ENCODE measurements at places on chromosomes 12 and 14.

GRCh38 chr14:30669594-30669993 is 47.5 kb downstream of the SCFD1 start:
- no peak for DNase-seq

DNA sequence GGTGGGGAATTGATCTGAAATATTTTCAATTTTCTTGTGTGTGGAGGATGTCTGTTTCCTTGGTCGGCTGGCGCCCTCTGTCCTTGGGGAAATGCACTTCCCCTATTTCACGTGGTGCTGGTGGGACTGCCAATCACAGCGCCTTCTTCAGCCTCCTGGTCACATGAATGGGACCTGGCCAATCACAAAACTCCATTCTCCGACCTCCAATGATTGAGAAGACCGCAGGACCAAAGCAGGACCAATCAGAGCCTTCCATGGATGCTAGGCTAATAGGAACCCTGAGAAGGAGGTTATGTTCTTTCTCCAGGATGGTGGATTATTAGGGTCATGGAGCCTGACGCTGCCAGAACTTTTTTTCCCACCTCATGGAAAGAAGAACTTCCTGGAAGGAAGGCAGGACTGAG is 188.7 kb downstream of the TTC8 start:
- no peak for DNase-seq

- DNase-seq = no peak
Observed at GRCh38 chr14:46063872-46064271, 587.7 kb downstream of the RPL10L start.

DNA sequence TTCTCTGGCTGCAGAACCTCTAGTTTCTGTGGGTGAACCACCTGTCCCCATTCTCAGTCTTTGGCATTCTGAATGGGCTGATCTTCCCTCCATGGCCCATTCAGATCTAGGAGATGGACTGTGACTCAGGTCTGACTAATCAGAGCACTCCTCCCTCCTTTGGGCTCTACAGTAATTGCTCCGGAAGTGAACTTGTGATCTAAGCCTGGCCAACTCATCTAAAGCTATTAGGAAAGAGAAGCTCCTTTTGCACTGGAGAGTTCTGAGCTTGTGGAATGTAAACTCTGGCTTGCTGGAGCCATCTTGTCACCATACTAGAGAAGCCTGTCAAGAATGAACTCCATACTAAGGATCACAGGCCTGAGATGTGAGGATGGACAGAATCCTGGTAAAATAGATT is 168.2 kb downstream of the SUDS3 start:
- DNase-seq = no peak

GRCh38 chr14:41668356-41668755 is 61.7 kb downstream of the LRFN5 start:
- DNase-seq = no peak

DNA sequence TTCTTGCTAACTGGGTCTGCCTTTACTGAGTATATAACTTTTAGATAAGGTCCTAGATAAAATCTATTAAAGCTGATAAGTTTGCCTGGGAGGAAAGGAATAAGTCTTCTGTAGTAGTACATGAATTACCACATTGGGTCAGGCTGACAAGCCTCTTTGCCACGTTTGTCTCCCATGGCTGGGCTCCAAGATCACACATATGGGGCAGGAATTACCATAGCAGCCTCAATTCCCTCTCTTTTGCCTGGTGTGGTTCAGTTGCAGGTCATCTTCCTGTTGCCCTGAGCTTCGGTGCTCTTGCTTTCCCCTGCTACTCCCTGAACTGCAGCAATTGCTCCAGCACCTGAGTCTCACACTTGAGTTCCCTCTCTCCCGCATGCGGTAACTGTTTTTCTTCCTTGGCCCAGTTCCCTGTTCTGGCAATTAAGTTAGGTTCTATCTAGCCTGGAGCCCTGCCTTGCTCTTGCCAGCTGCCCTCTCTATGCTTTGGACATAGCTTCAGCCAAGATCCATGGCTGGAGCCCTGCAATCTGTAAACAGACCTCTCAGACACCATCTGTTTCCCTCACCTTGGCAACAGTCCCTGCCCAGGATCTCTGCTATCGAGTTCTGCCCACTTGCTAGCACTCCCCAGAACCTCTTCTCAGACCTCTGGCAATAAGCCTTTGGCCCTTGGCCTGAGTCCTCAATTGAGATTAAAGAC is 5.8 kb upstream of the GLT8D2 start:
- DNase-seq = no peak
